ENCODE measurements at places on chromosomes 6 and 20.

- no peak for DNase-seq
Measured at GRCh38 chr6:133567636-133568035, 321.3 kb upstream of the TCF21 start.

DNA sequence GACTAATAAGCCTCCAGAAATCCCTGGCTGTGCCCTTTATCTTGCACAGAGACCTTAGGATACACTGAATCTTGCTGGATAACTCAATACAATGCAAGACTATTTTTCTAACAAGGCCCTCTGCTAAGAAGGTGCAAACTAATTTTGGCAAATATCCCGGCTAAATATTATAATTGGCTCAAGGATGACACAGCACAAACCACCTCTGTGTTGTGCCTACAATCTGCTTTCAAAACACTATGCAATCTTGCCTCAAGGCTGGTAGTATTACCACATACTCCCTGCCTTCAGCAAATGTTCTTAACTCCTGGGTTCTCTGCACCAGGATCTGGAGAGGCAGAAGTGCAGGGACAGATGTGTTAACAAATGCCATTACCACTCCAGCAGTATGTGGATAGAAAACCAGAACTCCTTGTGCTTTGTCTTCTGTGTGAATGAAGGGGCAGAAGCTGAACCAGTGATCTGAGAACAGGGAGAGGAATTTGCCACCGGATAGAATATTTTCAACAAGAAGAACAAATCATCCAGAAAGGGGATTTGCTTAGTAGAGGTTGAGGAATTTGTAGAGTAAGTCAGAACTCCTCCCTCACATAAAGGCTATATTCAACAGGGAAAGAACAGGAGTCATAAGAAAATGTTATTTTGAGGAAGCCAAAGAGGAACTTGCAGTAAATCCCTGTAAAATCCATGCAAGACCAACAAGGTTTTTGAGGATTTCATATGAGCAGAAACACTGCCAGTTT, 74.1 kb upstream of the SLC4A11 start:
- DNase-seq: no peak

DNA sequence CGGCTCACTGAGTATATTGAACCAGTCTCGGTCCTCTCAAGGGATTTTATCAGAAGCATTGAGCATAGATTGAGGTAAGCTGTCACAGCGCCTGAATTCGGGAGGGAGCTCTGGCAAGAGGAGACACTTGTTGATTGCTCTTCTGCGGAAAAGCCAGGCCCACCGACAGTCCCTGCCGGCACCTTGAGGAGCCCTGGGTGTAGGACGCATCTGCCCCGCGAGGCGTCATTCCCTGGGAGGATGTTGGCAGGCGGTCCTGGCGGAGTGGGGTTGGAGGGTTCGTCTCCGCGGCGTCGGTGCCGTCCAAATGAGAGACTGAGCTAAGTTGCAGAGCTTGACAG, 843 bp downstream of the FBXO9 start:
- DNase-seq: peak; percentile 29

- no peak for DNase-seq
Measured at GRCh38 chr6:128719786-128720185, 163.2 kb upstream of the LAMA2 start.

- no peak for DNase-seq
Measured at GRCh38 chr6:159038914-159039884, 5.6 kb downstream of the TAGAP start.

DNA sequence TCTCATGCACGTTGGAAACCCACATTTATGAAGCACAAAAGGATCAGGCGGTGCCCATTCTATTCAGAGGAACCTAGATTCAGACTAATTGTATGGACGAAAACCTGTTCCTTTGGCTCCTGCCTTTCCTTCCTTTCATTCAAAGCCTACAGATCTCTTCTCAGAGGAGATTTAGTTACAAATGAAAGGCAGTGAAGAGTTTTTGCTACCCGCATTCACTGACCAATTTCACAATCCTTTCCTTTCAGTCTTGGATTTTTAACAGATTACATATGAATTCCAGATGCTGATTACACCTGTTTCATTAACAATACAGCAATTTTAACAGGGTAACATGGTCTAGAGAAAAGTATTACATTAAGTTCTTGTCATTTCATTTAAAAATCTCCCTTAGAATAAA, 32.0 kb downstream of the TMEM242 start:
- no peak for DNase-seq

GRCh38 chr6:19945843-19946358, 108.7 kb downstream of the ID4 start:
- no peak for DNase-seq

DNA sequence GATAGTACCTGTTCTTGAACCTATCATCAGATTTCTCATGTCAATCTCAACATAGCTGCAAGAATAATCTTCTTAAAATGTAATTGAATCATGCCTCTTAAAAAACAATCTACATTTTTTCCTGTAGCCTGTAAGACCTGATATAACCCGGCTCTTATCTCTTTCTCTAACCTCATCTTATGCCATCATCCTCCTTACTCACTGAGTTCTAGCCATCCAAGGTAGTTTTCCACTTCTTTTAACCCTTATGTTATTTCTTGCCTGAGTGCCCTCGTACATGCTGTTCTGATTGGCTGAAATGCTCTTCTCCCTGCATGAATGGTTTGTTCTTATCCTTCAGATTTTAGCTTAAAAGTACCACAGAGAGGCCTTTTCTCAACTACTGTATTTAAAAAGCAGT, 16.4 kb downstream of the SLC17A5 start:
- DNase-seq: no peak

DNA sequence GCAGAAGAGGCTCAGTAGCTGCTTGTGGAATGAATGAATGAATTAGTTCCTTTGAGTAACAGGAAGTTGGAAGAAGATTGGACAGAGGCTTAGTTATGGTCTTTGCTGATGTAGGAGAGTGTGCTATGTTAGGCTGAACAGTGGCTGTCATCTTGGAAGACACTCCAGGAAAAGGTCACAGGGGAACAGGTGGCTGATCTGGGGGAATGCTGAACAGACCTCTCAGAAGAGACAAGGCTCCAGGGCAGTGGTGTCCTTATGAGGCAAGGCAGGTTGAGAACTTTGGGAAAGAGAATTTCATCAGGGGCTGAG, 62.3 kb downstream of the UTRN start:
- DNase-seq: no peak

- no peak for DNase-seq
Measured at GRCh38 chr20:18394363-18394762, 72.5 kb downstream of the DZANK1 start.
